ENCODE measurements at places on chromosomes 13 and 19.

DNA sequence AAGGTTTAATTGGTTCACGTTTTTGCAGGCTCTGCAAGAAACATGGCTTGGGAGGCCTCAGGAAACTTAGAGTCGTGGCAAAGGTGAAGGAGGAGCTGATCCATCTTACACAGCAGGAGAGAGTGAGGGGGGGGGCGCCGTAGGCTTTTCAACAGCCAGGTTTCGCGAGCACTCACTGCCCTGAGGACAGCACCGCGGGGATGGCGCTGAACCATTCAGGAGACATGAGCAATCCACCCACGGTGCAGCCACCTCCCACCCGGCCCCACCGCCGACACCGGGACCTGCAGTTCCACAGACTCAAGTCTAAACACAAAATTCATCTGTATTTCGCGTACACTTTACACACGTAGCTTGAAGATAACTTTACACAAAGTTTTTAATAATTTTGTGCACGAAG, 73.6 kb downstream of the KDM4B start:
- DNase-seq, result no peak

DNA sequence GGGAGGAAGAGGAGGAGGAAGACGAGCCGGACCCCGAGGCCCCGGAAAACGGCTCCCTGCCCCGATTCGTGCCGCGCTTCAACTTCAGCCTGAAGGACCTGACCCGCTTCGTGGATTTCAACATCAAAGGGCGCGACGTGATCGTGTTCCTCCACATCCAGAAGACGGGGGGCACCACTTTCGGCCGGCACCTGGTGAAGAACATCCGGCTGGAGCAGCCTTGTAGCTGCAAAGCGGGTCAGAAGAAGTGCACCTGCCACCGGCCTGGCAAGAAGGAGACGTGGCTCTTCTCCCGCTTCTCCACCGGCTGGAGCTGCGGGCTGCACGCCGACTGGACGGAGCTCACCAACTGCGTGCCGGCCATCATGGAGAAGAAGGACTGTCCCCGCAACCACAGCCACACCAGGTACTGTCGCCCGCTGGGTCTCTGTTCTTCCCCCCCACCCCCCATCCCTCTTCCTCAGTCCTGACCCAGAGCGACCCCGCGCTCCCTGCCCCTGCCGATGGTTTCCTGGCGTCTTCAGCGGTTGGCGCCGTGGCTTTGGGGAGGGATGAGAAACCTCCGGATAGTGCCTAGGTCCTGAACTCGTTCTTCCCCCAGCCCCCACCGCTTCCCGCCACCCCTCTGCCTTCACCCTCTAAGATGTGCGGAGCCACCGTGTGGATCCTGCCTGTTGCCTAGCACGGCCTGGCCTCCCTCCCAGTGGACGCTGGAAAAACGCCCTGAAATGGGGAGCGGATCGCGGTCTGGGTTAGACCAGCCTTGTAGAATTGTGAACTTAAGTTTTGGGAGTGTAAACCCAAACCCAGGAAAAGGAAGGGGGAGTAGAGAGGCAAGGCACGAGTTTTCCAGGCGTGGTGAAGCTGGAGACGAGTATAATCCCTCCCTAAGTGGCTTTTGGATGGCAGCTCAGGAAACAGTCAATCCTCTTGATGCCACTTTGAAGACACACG, 1.5 kb downstream of the HS6ST3 start:
- no peak for DNase-seq

DNA sequence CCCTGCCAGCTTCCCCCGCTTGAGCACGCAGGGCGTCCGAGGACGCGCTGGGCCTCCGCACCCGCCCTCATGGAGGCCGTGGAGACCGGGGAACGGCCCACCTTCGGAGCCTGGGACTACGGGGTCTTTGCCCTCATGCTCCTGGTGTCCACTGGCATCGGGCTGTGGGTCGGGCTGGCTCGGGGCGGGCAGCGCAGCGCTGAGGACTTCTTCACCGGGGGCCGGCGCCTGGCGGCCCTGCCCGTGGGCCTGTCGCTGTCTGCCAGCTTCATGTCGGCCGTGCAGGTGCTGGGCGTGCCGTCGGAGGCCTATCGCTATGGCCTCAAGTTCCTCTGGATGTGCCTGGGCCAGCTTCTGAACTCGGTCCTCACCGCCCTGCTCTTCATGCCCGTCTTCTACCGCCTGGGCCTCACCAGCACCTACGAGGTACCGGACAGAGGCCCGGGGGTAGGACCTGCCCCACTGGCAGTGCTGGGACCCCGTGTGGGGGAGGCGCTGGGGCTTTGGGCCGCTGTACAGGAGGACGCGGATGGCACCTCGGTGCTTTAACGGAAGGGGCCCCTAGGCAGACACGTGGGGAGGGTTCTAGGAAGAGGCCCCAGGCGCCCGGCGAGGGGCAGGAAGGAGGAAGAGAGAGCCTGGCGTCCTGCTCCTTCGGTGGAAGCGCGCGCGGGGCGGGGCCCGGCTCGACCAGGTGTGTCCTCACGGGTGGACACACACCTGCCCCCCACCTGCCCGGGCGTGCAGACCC, 681 bp downstream of the SLC5A5 start:
- DNase-seq, result no peak

DNA sequence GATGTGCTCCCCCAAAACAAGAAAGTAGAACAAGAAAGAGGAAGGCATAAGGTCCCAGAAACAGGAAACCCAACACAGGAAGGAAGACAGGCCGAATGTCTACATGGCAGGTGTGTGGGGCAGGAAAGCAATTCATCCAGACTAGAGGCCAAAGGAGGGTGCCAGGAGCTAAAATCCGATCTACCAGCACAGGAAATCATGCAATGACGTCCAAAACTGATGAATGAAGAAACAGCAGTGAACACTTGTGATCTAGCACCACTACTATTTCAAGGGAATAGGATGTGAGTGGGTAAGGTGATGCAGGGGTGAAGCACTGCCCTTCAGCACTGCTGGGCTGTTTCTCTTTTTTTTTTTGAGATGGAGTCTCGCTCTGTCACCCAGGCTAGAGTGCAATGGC, 59.1 kb downstream of the DOCK9 start:
- no peak for DNase-seq

DNA sequence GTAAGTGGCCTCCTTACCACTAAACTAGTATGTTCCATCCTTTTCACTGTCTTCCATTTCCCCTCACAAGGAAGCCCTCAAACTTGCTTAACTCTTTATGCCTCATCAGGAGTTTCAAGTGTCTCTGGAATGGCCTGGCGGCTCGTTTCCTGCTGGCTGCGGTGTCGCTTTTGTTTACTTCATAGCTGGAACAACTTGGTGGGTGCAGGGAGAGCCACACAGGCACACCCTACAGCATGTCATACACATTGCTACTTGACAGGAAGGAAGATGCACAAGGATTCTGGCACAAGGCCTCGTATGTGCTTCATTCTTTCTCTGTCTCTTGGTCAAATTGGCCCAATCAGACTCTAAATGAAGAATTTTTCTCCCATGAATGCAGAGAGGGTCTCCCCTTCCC, 488.3 kb downstream of the FOXO1 start:
- DNase-seq, result no peak

DNA sequence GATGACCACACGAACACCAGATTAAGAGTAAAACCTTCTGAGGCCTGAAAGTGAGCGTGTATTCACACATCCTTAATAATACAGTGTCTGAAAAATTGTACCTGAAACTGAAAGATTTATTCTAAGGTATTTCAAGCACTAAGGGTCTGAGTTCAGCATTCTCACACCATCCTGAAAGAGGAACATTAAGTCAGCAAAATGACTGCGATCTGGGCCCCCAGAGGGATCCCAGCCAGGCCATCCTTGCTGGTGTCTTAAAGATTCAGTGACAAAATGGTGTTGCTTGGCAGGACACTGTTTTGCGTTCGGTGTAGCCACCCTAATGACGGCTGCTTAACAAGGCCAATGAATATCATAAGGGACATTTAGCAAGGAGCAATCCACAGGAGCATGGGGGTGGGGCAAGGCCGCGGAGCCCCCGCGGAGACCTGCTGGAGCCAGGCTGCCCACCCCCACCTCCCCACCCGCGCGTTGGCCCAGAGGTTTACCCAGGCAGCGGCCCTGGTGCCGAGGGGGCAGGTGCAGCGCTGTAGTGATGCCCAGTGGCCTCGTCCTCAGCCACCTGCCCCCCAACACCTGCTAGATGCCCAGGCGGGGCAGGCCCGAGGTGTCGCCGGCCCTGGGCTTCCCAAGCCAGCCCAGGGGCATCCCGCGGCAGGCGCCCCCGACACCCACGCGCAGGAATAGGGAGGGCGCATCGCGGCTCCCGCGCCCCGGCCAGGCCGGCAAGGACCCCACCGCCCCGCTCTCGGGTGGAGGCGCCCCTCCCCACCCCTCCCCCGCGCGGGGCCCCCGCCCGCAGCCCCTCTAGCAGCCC, 742 bp downstream of the NALCN start:
- DNase-seq, result no peak

DNA sequence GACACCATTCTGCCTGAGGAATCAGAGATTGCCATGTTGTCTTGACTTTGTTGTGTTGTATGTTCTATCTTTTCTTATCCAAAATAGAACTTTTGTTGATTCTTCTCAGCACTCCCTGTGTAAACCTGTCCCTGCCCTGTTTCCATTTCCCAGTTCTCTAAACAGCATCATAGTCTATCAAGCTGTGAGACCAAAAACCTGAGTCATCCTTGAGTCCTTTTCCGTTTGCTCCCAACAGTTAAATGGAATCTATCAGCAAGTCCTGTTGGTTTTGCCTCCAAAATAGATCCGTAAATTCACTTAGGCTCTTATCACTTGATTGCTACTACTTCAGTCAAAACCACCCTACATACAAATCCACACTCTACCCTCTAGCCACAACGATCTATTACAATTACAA, 667.1 kb downstream of the PCDH9 start:
- no peak for DNase-seq

DNA sequence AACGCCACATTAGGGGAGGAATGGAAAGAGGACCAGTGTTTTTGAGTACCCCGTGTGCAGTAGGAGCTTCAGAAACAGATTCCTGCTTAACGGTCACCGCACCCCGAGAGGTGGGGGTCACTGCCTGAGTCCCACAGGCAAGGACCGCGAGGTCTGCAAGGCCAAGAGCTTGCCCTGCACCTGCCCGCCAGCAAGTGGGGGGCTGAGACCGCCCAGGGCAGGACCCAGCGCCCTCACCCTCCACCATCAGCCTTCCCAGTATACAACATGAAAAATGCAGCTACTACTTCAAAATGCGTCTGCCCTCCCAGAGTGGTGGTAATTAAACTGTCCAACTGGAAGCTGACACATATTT, 44.9 kb downstream of the COL4A1 start:
- DNase-seq, result no peak

DNA sequence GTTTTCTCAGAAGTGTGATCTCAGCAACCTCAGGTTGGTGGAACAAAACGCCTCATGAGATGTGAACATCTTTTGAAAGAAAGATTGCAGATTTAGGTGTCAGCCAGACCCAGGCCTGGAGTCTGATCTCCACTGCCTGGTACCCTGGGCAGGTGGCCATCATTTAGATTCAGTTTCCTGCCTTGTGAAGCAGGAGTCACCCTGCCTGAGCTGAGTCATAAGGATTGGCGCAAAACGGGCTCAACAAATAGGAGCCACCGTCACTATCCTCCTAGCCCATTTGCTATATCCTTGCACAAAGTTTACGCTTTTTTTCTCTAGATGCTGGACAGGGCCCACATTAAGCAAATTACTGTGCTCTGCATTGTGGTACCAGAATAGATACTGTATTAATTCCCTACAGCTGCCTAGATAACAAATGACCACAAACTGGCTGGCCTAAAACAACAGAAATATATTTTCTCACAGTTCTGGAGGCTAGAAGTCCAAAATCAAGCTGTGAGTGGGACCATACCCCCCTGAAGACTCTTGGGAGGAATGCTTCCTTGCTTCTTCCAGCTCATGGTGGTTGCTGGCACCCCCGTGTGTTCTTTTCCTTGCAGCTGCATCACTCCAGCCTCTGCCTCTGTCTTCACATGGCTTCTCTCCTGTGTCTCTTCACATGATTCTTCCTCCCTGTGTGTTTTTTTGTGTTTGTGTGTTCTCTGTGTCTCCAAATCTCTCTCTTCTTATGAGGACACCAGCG, 38.2 kb downstream of the TNFSF11 start:
- DNase-seq, result no peak

DNA sequence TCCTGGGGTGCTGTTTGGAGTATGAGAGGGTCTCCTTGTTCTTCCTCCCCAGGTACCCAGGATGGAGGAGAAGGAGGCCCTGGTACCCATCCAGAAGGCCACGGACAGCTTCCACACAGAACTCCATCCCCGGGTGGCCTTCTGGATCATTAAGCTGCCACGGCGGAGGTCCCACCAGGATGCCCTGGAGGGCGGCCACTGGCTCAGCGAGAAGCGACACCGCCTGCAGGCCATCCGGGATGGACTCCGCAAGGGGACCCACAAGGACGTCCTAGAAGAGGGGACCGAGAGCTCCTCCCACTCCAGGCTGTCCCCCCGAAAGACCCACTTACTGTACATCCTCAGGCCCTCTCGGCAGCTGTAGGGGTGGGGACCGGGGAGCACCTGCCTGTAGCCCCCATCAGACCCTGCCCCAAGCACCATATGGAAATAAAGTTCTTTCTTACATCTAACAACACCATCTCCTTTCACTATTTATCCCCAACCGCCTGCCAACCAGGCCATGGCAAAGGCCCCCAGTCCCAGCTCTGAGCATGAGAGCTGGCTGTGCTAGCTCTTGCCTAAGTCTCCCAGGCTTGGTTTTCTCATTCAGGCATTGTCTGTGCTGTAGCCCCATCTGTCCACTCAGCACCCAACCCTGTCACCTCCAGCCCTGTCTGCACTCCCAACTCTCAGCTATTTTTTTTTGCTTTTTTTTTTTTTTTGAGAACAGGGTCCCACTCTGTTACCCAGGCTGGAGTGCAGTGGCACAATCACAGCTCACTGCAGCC, 11.2 kb downstream of the DKKL1 start:
- no peak for DNase-seq

- no peak for DNase-seq
These were observed 11.0 kb downstream of the PRKCG start for GRCh38 chr19:53892981-53893325.

- no peak for DNase-seq
These were observed 23.0 kb downstream of the HS6ST3 start for GRCh38 chr13:96112936-96113335.

- no peak for DNase-seq
These were observed 99.0 kb downstream of the ARHGEF7 start for GRCh38 chr13:111213964-111214726.

- no peak for DNase-seq
These were observed 42.6 kb downstream of the KLF2 start for GRCh38 chr19:16367261-16367683.

- no peak for DNase-seq
These were observed 81.5 kb downstream of the RYR1 start for GRCh38 chr19:38514812-38515633.

DNA sequence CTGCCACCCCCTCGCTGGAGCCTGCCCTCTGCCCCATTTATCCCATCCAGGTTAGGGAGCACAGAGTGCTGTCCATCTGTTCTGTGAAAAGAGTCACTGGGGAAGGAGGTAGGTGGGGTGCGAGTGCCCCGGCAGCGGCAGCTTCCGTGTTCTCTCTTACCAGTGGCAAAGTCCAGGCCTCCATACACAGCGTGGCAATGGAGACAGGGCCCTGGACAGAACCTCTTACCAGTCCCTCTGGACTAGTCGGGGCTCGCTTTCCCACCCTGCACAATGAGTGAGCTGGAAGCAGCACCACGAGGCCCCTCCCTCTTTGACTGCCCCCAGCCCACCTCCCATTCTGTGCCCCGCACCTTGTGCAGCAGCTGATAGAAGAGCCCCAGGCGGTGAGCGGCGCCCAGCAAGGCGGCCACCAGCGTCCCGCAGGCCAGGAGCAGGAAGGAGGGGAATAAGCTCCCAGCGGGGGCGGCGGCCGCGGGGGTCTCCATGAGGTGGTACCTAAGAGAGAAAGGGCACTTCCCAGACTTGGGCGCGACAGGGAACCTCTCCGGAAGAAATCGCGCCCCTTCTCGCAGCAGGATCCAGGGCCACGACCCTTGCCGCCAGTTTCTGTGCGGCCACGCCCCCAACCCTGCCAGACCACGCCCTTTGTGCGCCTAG, 17.5 kb downstream of the SYDE1 start:
- DNase-seq, result no peak
